Fibroblast of skin of left biceps (primary cell): ENCODE measurements at places on chromosomes 1 and 21.

DNA sequence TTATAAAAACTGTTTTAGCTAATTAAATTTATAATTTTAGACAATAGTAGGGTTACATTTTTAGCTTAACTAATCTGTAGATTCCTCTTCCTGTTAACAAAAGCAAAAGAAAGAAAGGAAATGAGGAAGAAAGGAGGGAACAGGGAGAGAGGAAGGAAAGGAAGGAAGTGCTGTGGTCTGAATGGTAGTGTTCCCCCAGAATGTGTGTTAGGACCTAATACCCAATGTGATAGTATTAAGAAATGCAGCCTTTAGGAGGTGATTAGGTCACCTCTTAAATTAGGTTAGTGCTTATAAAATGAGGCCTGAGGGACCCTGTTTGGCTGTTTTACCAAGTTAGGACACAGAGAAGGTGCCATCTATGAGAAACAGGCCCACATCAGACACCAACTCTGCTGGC, 136.9 kb upstream of the SAMSN1 start:
- DNase-seq = no peak

DNA sequence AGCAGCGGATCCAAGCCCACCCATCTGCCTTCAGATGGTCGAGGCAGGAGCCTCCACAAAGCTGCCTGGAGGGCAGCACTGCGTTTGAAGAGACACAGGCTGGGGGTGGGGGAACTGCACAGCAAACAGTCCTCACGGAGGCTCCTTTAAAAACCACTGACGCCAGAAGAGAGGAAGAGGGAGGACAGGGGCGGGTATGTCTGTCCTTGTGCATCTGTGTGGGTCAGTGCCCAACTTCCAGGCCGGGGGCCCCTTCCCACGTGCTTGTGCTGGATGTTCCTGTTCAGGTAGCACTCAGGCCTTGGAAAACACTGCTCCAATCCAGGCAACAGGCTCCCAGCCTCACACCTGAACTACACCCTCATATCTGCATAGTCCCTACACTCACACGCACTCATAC, 7.7 kb downstream of the AHDC1 start:
- DNase-seq = no peak

- no peak for DNase-seq
These were observed 21.8 kb upstream of the H6PD start for GRCh38 chr1:9212735-9213134.

DNA sequence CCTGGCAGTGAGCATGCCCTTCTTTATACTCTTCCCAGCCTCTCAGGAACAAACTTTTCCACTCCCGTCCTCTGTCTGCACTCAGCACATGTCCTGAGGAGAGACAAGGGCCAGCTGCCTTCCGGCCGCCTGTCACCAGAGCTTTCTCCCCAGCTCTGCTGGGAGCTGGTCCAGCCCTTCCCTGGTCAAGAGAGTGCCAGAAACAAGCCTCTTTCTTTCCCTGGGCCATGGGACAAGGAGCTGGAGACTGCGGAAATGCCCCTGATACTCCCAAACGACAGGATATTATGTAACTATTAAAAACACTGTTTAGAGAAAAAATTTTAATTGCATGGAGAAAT, 10.4 kb downstream of the LAMB3 start:
- DNase-seq = no peak

DNA sequence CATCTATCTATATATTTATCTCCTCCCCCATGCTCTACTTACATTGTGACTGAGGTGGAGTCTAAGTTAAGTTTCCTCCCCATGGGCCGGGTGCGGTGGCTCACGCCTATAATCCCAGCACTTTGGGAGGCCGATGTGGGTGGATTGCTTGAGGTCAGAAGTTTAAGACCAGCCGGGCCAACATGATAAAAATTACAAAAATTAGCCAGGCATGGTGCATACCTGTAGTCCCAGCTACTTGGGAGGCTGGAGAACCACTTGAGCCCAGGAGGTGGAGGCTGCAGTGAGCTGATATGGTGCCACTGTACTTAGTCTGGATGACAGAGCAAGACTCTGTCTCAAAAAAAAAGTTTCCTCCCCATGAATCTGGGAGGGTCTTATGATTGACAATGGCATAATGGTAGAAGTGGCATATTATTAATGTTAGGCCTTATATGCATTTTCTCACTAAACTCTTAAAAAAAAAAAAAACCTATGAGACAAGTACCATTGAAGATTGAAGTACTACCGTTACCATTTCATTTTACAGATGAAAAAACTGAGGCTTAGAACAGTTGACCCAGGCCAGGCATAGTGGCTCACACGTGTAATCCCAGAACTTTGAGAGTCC, 11.2 kb downstream of the F11R start:
- no peak for DNase-seq

DNA sequence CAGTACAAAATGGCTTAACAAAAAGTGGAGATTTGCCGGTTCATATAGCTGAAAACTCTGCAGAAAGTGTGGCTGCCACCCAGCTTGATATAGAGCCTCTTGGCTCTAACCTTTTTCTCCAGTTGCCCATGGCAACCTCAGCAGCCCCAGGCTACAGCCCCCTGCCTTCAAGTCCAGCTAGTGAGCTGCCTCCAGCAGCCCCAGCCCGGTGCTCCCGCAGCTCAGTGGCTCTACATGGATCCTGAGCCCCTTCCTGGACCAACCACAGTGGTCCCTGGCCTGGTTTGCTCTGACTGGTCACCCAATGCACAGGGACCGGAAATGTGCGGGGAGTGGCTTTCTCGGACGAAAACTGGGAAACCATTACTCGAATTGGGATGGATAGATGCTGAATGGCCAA, 13.3 kb upstream of the ATF3 start:
- no peak for DNase-seq

- no peak for DNase-seq
These were observed 26.8 kb downstream of the TP73 start for GRCh38 chr1:3679098-3679555.

DNA sequence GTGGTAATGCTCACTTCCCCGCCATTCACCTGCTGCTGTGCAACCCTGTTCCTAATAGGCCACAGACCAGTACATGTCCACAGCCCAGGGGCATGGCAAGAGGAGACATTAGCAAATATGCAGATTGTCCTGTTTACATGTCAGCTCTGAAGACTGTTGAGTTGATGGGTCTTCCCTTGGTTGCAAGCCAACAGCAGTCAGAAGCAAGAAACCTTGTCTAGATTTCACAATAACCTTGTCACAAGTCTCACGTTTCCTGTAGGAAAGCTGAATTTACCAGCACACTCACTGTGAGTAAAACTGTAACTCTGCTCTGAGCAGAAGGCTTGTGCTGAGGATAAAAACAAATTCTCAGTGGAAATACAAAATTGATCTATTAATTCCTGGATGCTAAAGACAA, 195.1 kb downstream of the HLX start:
- DNase-seq = no peak

GRCh38 chr1:233584931-233585330, 29.0 kb upstream of the KCNK1 start:
- no peak for DNase-seq

GRCh38 chr1:177977141-177977540, 7.3 kb upstream of the SEC16B start:
- DNase-seq = no peak

- DNase-seq = no peak
These were observed 88.8 kb downstream of the PRDM2 start for GRCh38 chr1:13788795-13789194.

- no peak for DNase-seq
These were observed 160.8 kb upstream of the SGIP1 start for GRCh38 chr1:66373157-66373591.

GRCh38 chr1:85168884-85169283, 31.9 kb downstream of the SYDE2 start:
- DNase-seq = no peak

DNA sequence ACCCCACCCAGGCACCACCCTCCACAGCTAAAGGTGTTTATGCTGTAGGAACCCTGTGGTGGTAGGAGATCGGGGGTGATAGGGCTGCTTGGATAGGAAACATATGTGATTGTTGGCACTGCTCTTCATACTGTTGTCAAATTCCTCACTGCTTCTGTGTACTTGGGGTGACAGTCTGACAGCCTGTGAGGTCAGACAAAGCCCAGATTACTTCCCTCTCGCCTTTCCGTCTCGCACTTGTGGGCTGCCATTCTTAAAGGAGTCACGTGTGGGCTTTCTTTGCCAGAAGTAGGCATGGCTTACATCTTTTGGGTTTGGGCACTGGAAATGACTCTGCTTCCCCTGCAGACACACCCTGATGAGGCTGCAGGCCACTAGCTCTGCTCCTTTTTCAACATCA, 363.8 kb downstream of the DISC1 start:
- DNase-seq = no peak

DNA sequence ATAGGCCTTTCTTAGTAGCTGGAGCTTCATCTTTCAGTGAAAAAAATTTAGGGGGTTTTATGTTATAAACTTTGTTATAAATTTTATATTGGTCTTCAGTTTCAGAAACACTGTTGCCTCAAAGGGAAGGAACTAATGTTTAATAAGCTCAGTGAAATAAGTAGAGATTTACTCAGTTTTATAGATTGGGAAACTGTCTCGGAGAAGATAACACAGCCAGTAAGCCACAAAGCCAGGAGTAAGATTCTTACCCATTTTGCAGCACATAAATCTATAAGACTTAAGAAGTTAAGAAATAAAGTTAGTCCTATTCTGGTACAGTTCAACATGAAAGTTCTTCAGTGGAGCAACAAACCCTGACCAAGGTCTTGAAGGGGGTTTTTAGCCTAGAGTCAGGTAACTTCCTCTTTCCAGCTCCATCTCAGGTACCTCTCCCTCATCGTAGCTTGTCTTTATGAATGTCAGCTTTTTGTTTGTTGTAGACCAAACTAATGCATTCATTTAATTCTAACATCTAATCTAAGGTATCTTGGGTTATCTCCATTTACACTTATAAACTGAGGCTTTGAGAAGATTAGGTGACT, 3.3 kb downstream of the KPNA6 start:
- DNase-seq = no peak

GRCh38 chr1:2617971-2618470, 14.8 kb downstream of the MMEL1 start:
- DNase-seq = no peak

GRCh38 chr21:41188486-41189149, 20.7 kb downstream of the BACE2 start:
- no peak for DNase-seq

GRCh38 chr21:39675590-39675989, 62.9 kb downstream of the B3GALT5 start:
- DNase-seq = no peak

DNA sequence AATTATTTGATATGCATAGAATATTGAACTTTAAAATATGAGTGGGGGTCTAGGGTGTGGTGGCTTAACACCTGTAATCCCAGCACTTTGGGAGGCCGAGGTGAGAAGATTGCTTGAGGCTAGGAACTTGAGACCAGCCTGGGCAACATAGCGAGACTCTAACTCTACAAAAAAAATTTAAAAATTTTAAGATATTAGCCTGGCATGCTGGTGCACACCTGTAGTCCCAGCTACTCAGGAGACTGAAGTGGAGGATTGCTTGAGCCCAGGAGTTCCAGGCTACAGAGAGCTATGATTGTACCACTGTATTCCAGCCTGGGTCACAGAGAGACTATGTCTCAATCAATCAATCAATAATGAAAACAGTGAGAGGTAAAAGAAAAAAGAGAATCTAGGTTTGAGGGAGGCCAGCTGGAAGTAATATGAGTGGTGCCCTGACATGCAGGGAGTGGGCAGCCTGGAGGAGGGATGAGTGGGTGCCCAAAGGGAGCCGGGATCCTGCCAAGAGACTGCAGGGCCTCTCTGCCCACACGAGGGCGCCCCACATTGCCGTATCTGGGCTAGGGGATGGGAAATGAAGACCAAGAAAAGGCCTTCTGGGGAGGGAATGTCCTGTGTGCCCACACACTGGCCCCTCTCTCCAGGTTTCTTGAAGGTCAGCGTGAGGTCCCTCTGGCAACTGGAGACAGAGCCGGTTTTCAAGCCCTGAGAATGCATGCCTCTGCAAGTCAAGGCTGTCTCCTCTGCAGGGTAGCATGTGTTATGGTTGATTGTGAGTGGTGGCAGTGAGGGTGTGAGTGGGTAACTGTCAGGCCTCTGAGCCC, 93.9 kb upstream of the PPM1J start:
- no peak for DNase-seq

DNA sequence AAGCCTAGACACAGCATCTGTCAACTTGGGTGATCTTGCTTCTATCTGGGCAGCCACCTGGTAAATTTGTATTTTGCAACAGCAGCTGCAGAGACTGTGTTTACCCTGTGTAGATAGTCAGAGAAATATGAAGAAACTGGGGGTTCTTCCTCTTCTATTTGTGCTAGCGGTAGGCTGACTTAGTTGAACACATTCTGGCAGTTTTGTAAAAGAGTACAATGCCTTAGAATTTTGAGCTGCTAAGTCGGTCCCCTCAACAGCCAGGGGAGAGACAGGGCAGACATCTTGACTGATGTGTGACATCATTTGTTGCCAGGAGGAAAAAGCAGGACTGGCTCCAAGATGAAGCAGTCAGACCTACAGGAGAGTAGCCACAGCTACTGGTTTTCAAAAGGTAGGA, 53.7 kb downstream of the KCNJ6 start:
- no peak for DNase-seq

- no peak for DNase-seq
These were observed 95.7 kb downstream of the DSCAM start for GRCh38 chr21:40751221-40751620.

DNA sequence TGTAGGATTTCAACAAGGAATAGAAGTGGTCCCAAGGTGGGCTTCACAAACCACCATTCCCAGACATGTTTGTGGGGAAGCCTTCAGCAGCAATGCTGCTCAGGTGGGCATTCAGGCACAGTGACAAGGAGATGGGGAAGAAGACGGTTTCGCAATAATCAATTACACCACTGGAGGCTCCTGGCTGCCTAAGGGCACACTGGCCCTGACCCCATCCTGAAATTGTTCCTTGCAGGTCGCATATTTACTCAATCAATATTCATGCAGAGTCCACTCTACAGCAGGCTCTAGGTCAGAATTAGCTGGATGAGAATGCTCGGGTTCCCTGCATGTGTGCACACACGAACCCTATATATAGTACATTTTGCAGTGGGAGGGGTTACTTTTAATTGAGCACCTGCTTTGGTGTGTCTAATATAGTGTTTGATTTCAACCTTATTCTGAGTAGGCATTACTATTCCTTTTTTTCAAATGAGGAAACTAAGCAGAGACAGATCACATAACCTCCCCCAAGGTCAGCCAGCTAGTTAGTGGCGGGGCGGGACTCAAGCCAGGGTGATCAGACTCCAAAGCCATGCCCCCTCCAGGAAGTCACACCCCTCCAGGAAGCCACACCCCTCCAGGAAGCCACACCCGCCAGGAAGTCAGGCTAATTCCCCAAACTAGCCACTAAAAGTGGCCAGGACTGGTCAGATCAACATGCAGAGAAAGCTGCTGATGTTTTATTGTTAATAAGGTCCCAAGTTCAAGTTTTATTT, 106.5 kb downstream of the HLCS start:
- no peak for DNase-seq

- no peak for DNase-seq
These were observed 123.1 kb upstream of the ADAR start for GRCh38 chr1:154730986-154731489.

DNA sequence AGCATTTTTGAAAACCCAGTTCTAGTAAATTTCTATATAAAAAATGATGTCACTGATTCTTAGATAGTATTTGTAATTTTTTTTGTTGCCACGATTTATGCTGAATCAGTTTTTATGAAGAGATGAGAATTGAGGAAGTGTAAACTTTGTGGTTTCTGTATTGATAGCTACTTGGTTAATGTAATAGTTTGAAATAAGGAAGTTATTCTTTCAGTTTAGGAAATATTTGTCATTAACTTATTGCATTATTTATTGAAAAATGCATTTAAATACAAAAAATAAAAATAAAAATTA, 97.8 kb downstream of the ZFYVE9 start:
- DNase-seq = no peak

GRCh38 chr1:179002552-179003345, 22.9 kb upstream of the FAM20B start:
- peak; percentile 20 for DNase-seq

- DNase-seq = no peak
These were observed 14.9 kb downstream of the SLC26A9 start for GRCh38 chr1:205928317-205928716.
